ENCODE measurements at places on chromosomes 3 and 15.

GRCh38 chr3:152071924-152072323, 196.8 kb upstream of the MBNL1 start:
- peak; percentile 64 for DNase-seq

DNA sequence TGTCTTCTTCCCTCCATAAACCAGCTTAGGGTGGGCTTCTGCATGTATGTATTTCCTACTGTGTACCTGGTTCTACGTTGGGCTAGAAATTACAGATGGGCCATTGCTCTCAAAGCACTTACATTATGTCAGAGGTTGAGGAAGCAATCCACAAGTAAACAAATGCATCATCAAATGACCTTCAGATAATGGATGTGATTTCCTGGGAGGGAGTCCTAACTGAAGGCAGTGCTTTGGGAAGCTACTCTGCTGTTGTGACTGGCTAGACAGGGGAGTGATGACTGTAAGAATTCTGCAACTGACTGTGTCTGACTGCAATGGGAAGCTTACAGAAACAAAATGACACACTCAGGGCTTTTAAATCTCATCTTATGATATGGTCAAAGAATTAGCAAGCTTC, 71.0 kb upstream of the PRR23E start:
- DNase-seq = no peak

DNA sequence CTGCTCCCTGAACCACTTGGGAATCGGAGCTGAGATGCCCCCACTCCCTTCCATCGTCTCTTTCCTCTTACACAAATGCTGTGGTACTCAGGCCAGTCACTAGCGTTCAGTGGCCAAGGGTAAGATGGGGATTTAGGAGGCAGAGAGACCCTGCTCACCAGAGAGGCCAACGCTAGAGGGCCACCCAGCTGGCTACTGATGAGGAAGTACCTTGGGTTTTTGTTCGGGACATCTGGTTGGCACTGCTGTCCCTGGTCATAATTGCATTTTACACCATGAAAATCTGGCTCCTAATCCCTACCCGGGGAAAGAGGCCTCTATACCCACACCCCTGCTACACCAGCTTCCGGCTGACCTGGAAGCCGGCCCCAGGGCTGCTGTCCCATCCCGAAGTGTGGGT, 7.7 kb downstream of the MAP6D1 start:
- DNase-seq = no peak

- DNase-seq = peak; percentile 11
These were observed 324.6 kb upstream of the IL12A start for GRCh38 chr3:159664006-159664405.

- no peak for DNase-seq
These were observed 70.4 kb downstream of the HES1 start for GRCh38 chr3:194206320-194206719.

- DNase-seq = no peak
These were observed 409.9 kb downstream of the LSAMP start for GRCh38 chr3:116035429-116035828.

DNA sequence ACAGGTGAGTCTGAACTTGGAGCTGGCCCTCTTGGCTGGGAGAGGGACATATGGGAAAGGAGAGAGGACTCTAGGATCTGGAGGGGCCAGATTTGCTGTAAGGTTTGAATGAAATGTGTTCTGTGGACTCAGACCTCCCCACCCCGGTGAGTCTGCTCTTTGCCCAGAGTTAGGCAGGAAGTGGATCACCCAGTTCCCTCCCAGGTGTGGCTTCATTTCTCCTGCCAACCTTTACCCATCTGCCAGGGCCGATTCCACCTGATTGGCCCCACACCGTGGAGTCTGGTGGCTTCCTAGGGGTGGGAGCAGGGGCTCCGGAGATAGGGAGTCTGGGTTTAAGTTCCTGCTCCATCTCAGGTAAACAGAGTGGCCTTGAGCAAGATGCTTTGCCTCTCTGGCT, 25.5 kb downstream of the CD276 start:
- no peak for DNase-seq

DNA sequence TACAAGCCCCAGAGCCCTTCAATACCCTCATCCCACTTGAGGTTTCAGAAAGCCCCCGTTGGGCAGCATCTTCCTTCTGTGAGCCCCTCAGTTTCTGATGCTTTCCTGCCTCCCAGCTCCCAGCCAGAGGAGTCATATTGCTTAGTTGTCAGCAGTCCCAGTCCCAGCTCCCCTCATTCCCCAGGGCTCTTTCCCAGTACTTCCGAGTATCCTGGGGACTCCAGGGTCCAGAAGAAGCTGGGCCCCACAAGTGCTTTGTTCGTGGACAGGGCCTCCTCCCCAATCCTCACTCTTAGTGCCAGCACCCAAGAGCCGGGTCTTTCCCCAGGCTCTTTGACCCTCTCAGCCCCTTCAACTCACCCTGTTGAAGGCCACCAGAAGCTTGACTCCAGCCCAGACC, 43.9 kb downstream of the CDAN1 start:
- DNase-seq = no peak

DNA sequence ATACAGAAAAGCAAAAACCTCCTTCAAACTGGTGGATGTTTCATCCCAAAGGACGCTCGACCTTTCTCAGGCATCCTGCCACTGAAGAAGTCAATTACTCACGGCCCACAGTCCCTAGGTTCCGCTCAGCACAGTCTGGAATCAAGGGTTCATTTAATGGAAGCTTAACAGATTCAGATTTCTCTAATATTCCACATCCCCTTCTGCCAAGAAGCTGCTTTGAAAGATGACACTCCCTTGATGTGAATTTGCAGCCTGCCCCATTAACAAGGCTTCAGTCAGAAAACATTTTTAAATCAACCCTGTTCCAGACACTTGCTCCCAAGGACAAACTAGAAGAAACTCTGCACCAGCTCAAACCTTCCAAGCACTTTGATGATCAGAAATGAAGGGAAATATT, 81.2 kb downstream of the LIPC start:
- no peak for DNase-seq

GRCh38 chr3:115341208-115341607, 194.1 kb upstream of the ZBTB20 start:
- peak; percentile 80 for DNase-seq

GRCh38 chr3:4724051-4724629, 231.0 kb downstream of the ITPR1 start:
- DNase-seq = no peak

DNA sequence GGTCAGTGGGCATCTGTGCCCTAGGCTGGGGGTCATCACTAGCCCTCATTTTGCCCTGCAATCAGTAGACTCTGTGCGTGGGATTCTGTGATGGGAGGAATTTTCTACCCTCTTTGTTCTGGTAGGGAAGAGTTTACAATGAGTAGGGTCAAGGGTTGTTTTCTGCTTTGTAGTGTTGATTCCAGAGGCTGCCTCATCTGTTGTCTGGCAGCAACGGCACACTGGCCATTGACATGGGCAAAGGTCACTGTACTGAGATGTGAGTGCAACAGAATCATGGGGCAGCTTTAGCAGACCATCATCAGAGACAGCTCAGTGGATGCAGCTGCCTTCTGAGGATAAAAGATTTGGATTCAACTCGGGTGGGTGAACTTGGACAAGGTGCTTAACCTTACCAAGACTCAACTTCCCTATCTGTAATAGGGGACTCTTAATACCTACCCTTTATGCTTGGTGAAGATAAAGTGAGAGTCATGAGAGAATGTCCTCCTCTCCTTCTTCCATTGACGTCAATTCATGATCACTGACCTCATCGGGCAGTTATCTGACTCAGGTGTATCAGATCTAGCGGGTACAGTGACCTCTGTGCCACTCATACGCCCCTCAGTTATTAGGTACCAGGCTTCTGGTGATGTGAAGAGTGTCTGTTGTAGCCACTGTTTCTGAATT, 127.5 kb downstream of the RPLP1 start:
- no peak for DNase-seq

DNA sequence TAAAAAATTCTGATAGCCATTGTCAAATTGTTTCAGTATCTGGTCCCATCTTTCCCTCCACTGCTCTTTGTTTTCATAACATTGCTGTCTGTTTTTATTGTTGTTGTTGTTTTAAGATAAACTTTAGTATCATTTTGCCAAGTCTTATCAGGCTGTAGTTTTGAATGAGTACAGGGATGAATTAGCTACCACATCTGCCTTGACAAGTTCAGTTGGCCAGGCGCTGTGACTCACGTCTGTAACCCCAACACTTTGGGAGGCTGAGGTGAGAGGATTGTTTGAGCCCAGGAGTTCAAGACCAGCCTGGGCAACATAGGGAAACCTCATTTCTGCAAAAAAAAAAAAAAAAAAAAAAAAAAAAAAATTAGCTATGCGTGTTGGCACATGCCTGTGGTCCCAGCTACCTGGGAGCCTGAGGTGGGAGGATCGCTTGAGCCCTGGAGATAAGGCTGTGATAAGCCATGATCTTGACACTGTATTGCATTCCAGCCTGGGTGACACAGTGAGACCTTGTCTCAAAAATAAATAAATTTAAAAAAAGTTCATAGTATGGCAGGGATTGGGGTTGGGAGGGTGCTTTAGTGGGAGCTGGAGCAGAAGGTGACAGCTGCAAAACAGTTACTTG, 8.3 kb upstream of the ANKDD1A start:
- DNase-seq = no peak

DNA sequence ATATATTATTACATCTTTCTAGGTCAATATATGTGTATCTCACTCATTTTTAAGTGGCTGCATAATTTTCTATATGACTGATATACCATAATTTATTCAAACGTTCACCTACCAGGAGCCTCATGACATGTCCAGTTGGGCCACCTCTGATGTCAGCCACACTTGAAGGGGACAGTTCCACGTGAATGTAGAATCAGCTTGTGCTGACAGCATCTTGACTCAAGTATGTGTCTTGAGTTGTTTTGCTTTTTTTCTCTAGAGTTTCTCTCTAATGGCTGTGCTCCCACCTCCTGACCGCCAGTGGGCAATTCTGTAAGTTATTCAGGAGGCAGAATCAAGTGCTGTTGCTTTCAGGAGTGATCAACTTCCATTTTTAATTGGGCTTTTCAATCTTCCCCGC, 237.9 kb downstream of the NFKBIZ start:
- no peak for DNase-seq

DNA sequence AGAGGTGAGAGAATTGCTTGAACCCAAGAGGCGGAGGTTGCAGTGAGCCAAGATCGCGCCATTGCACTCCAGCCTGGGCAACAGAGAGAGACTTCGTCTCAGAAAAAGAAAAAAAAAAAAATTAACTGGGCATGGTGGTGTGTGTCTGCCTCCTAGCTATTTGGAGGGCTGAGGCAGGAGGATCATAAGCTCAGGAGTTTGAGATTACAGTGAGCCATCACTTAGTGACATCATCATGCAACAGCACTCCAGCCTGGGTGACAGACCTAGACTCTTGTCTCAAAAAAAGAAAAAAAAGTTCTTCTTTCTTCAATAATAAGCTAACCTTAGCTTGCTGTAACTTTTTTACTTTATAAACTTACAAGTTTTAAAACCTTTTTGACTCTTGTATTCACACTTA, 99.8 kb downstream of the SLMAP start:
- DNase-seq = no peak

DNA sequence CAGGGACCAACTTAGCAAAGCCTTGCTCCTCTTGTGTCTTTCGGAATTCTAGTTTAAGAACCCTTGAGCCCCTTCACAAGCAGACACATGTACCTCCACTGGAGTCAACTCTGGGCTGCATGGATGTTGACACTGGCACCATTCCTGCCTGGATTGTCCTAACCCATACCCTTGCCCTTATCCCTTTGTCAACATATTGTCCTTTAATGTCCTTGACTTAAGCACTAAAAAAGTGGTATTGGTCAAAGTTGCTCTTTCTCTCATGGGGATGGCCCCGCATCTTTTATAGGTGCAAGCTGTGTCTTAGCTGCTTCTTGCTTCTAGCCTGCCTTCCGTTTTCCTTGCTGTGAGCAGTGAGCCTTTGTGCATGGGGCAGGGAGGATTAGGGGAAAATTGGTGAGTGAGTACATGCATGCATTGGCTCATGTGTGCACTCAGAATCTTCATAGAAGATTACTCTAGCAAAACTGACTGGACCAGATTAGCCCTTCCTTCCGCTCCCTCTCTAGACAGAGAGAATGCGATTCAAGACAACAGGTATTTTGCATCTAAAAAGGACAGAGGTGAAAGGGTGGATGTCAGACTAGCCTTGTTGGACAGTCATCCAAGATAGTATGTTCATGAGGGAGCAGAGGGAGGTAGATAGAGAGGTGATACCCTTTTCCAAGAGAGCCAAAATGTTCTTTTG, 42.4 kb downstream of the TGFBR2 start:
- DNase-seq = no peak

GRCh38 chr15:69400850-69401249, 13.3 kb upstream of the KIF23 start:
- no peak for DNase-seq

GRCh38 chr15:41966414-41966812, 5.9 kb downstream of the EHD4 start:
- no peak for DNase-seq

DNA sequence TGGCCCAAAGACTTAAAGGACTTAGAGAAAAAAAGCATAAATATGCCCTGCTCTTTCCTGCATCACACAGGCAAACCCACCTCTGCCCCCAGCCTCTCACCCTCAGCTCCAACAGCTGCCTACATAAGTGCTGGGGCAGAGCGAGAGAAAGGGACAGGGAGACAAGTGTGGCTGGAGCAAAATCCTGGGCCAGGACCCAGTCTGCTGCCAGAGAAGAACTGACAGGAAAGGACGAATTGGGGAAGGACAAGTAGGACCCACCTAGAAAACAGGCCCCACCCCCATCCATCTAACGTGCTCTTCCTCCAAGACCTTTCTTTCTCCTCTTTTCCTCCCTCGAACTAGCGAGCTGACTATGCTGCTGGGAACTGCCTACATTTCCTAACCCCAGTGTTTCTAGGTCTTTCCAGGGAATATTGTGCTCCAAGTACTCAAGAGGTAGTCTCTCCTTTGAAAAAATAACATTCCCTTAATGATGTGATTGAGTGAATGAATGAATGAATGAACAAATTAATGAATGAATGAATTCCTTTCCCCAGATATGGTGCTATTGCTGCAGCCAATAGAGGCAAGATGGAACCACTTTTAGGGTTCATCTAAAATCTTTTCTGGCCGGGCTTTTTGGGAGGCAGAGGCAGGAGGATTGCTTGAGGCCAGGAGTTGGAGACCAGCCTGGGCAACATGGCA, 18.4 kb downstream of the IGDCC4 start:
- DNase-seq = no peak

DNA sequence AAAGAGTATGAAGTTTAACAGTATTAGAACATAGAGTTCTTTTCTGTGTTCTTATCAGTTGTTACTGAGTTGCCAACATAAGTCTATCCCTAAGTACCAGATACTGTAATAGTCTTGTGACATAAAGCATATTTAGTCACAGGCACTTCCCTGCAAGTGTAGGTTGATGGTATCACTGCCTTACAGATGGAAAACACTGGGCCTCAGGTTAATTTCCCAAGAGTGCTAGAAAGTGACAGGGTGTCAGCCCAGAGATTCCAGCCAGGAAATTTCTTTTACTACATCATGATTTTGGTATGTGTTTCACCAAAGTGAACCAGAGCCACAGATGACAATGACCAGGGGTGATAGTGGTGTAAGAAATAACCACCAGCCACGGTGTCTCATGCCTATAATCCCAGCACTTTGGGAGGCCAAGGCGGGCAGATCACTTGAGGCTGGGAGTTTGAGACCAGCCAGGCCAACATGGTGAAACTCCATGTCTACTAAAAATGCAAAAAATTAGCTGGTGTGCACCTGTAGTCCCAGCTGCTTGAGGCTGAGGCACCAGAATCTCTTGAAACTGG, 3.2 kb downstream of the EIF1B start:
- DNase-seq = no peak
